ENCODE measurements at places on chromosomes 1 and 21.

- DNase-seq: no peak
Observed at GRCh38 chr1:23551849-23552248, 7.5 kb downstream of the ID3 start.

DNA sequence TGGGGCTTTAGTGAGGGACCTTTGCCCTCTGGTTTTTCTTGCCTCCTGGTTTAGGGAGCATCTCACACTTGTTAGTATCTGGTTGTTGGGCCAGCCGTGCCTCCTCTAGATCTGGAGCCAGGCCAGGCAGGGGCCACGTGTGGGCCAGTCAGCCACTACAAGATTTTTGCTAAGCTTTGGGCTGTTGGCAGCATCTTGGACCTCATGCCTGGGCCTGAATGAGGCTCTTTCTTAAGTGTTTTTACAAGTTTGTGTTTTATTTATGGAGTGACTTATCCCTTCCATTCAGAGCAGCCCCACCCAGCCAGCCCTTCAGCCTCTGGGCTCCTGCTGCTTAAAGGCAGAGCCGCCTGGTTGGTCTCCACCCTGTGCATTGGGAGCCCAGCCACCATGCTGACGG is 1.6 kb upstream of the SH3BGRL3 start:
- no peak for DNase-seq

GRCh38 chr1:61852670-61853015 is 110.4 kb downstream of the PATJ start:
- no peak for DNase-seq

DNA sequence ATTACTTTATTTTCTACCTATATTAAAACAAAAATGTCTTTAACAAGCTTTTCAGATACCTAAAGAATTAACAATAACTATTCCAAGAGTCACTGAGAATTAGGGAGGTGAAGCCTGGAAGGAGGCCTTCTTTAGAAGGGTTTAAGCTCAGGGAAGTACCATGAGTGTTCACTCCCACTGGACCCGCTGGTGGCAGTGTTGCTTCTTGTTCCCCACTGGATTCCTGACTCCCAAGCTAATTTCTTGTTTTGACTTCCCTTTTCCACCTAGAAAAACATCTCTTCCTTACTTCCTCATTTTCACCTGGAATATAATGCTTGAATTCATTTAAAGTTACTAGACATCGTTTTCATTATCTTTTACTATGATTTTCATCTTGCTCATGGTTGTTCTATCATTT is 264.2 kb downstream of the HMCN1 start:
- no peak for DNase-seq

DNA sequence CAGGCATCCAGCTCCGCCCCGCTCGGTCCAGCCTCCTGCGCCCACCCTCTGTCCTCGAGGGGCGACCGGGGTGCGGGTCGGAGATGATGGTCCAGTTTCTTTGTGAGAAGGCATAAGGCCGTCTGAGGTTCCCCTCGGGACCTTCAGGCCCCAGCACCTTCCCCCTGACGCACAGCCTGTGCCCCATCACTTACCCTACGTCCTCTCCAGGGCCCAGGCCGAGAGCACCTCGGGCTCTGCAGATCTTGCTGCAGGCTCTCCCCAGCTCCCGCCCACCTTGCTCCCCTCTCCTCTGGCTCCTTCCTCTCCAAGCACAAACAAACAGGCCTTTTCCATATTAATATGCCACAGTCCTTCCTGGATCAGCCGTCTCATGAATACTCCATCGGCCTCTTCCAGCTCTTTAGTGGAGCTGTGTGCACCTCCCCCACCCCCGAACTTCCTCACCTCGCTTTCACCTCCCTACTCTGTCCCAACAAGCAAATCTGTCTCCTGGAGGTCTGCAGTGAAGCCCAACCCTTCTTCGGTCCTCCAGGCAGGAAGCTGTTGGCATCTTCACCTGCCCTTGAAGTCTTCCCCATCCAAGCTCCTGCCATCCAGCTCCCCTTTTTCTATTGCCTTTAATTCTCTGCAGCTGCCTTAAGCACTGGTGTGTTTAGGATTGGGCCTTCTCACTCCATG is 448 bp upstream of the COL9A2 start:
- no peak for DNase-seq

GRCh38 chr1:30109853-30110252 is 613.5 kb downstream of the MATN1 start:
- DNase-seq: no peak

- no peak for DNase-seq
Observed at GRCh38 chr1:223016890-223017289, 126.2 kb downstream of the TLR5 start.

DNA sequence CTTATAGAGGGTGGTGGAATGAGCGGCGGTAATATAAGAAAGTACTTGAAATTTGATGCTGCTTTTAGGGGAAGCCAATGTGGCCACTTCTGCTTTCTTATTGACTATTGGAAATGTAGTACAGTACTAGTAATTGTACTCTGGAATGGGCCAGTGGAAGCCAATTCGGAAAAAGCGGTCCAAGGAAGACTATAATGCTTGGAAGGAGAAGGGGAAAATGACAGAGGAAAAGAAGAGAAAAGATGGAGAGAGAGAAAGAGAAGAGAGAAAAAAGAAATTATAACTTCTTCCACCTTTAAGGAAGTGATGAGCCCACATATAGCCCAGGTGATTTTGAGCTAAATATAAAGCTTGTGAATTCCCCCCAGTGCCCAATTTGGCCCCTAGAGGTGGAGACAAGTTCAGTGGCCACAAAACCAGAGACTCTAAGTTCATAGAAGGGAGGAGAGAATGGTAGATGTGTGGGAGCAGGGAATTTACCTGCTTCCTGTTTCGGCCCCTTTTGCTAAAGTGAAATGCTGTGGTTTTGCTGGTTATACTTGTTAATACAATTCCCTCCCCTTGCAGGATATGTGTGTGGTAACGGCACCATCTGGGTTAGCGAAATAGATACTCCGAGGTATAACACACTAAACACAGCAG is 35.7 kb upstream of the DUSP10 start:
- no peak for DNase-seq

DNA sequence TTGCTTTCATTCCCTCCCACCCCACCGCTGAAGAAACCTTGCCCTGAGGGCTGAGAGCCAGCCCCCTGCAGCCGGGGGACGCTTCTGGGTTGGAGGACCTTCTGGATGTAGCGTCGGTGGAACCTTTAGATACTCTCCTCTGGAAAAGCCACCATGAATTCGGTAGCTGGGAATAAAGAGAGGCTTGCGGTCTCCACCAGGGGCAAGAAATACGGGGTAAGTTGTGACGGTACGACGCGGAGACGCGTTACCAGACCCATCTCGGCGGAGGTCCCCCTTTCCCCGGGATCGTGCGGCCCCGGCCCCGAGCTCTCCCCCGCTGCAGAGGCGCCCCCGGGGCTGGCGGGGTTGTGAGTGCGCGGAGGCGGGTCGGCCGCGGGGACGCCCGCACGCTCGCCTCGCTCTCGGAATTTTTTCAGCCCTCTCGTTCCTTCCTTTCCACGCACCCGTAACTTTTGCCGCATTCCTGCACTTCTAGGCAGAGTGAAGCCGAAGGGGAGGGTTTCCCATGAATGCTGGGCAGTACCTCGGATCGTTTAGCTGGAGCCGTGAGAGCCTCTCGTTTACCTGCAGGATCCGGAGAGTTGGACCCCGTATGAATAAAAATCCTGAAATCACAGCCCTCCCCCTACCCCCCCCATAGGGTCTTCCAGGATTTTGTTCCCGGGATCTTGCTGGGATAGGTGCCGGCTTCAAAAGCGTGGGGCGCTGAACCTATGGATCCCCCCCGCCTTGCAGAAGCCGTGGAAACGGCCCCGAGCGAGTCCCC is 671 bp downstream of the KIF26B start:
- DNase-seq: peak; percentile 33

GRCh38 chr1:183194527-183195141 is 8.6 kb downstream of the LAMC2 start:
- no peak for DNase-seq

DNA sequence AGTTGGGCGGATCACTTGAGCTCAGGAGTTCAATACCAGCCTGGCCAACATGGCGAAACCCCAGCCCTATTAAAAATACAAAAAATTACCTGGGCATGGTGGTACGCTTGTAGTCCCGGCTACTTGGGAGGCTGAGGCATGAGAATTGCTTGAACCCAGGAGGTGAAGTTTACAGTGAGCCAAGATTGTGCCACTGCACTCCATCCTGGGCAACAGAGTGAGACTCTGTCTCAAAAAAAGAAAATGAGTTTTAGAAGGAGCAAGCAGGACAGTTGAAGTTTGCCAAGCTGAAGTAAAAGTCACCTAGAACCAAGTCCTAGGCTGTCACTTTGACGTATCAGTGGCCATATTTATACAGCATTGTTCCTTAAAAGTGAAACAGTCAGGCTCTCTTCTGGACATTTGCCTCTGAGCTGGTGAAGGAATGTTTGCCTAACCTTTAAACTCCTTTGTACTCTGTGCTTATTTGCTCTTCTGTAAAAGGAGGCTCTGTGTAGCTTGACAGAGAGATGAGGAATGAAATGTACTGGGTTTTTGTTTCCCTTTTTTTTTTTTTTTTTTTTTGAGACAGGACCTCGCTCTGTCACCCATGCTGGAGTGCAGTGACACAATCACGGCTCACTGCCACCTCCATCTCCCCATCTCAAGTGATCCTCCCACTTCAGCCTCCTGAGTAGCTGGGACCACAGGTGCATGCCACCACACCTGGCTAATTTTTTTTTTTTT is 2.8 kb downstream of the RAB4A start:
- DNase-seq: no peak

DNA sequence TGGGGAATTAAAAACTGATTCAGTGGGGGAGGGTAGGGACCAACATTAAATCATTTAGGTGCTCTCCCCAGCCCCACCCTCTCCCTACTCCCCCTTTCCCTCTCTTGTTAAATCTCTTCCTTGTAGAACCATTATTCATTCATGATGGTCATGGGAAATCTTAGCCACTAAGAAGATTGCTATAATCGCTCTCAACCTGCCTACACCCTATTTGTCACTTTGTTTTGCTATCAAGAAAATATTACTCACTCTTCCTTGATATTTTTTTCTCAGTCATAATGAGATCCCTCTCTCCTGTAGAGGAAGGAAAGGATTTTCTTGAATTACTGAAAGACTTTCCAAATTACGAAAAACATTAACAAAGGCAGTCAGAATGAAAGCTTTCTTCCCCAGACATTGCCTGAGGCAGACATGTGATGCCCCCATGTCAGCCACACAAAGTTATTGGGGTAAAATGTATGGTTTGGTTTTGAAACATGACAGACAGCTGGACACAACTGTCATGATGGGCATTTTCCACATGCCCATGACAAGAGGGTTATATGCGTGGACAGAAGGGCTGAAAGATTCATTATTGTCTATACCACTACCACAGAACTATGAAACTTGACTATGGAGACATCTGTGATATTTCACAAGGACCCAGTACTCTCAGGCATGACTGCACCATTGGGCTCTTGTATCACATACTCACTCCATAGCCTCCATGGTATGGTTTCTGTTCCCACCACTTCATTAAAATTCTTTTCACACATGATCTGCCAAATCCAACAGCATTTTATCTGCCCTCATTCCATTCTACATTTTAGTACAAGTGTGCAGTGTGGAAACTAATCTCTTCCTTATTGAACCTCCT is 420.1 kb downstream of the DISC1 start:
- no peak for DNase-seq

GRCh38 chr1:115534106-115534505 is 107.7 kb upstream of the VANGL1 start:
- DNase-seq: no peak

- DNase-seq: no peak
Observed at GRCh38 chr1:244865028-244865371, 657 bp upstream of the HNRNPU start.

- DNase-seq: no peak
Observed at GRCh38 chr1:214404571-214405213, 123.7 kb downstream of the SMYD2 start.

- no peak for DNase-seq
Observed at GRCh38 chr21:42777757-42778344, 101.5 kb downstream of the WDR4 start.

DNA sequence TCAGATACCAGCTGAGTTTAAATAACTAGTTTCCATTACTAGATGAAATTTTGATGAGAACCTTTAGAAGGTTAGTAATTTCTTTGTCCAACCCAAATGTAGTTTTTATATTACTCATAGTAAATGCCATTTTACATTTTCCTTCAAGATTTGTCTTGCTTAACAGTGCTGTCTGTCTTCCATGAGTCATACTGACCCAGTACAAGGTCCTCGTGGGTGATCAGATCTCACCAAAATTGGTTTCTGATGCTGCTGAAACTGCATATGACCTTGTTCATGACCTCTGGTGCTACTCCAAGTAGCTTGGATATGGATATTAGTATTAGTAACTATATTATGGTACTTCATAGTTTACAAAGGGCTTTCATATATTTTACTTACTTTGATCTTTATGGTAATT is 207.1 kb downstream of the RYR2 start:
- no peak for DNase-seq
